ENCODE measurements at places on chromosomes 7 and 10. TPM values are rescaled to one million over a fixed set of nuclear protein-coding genes. Genes with fewer than 3 reads are reported as not detected.

Gene ANKRD1
- 0.06 TPM for polyA plus RNA-seq

Gene HGF
- 2.8 TPM for polyA plus RNA-seq

DNA sequence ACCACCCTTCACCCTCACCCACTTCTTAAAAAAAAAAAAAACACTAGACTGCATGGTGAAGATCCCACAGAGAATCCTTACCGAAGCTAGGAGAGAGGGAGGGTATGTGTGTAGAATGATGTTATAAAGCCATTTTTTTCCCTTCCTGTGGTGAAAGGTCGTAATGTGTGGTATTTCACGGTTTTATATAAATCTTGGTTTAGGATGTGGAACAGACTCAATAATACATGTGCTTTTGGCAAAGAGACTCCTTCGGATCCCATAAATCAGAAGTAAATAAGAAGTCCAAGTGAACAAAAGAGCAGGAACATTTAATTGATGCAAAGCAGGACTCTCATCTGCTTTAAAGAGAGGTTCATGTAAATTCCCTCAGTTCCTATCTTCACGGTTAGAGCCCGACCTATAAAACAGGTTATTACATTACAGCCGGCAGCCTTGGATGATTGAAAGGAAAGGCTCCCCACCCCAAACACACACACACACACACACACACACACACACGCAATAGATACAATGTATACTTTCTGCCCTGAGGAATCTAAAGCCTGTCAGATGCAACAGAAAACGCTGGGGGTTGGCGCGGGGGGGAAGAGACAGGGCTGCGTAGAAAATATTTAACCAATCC is 8.8 kb downstream of the DLX5 start:
- DNase-seq = no peak

Gene ATP6V0A4
- polyA plus RNA-seq = 0.12 TPM

GRCh38 chr7:37424521-37424920 is 24.1 kb downstream of the ELMO1 start:
- no peak for DNase-seq

DNA sequence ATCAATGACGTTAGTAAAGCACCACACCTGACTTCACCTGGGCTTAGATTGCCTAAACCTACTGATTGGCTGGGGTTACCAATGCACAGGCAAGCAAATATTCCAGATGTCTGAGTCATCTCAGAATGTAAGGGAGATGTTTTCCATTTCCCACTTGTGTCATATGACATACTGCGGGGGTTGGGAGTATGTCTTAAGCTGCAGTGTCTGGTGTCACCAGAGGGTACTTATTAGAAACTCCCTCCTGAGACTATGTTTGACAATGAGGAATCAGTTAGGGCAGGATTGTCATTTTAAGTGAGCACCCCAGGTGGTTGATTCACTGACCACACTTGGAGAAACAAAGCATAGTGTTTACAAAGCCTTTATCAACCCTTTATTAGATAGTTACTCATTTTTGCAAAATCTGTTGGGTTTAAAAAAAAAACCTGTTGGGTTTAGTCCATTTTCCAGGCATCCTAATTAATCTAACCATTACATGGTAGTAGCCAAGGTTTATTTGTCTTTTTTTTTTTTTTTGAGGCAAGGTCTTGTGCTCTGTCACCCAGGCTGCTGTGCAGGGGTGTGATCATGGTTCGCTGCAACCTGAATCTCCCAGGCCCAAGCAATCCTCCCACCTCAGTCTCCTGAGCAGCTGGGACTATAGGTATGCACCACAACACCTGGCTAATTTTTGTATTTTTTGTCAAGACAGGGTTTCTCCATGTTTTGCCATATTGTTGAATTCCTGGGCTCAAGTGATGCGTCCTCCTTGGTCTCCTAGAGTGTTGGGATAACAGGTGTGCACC is 72.5 kb downstream of the CDK6 start:
- peak; percentile 62 for DNase-seq

Gene ERCC6
- polyA plus RNA-seq = 13.2 TPM

- no peak for DNase-seq
Observed at GRCh38 chr7:84336303-84336702, 141.7 kb upstream of the SEMA3A start.

Gene TAS2R41
- polyA plus RNA-seq = not detected

Gene PPP1R17
- not detected for polyA plus RNA-seq

Gene ASAH2
- polyA plus RNA-seq = 64.5 TPM

Gene HOXA4
- polyA plus RNA-seq = 19.7 TPM

DNA sequence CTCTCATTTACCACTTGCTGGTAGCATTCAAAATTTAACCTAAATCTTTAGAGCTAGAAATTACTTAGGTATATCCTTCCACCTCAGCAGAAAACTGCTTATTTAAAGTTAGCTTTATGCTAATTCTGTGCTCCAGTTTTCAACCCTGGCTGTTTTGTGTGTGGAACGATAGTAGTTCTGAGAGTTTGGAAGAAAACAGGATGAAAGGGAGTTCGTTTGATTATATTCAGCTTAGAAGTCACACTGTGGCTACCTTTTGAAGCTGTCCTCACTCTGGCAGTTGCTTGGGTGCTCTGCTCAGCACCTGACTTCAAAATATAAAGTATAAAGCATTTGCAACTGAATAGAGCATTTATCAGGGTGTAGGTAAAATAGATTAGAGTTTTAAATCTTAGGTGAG is 2.6 kb upstream of the ASCC1 start:
- DNase-seq = no peak

DNA sequence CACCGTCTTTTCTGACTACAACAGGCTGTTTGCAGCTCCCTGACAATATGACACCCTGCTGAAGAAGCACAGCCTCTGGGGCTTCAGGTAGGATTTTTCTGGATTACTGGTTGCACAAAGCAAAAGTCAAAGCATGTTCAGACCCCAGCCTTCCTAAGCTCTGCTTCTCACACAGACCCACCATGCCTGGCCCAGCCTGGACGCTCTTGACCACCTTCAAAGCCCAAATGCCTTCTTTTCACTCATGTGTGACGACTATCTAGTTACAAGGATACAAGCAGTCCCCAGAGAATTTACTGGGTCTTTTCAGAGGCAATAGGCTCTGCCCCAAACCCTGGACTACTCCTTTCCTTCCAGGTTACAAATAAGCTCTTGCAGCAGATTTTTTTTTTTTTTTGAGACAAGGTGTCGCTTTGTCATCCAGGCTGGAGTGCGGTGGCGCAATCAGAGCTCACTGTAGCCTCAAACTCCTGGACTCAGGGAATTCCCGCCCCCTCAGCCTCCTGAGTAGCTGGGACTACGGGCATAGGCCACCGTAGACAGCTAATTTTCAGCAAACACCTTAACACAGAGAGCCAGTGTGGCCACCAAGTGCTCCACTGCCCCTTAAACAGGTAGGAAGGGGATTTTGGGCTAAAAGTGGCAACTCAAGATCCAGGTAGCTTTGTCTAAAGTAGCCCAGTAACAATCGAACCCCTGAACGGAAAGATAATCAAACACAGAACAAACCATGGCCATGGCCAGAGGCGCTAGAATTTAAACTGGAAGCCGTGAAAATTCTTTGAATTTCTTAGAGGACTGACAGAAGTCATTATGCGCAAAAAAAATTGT is 16.2 kb downstream of the SVIL start:
- peak; percentile 41 for DNase-seq

Gene ASZ1
- polyA plus RNA-seq = not detected

DNA sequence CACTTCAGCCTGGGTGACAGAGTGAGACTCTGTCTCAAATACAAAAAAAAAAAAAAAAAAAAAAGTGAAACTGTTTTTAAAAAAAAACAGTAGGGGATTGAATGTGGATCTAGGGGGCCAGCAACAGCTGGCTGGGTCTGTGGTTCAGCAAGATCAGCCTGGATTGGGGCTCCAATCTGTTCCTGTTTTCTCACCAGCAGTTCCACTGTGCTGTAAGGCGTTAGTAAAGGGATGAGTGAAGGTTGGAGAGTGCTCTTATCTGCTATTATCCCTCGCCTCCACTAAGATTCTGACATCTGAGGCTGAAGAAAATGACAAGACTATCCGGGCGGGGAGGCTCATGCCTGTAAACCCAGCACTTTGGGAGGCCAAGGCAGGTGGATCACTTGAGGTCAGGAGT is 41.6 kb upstream of the GTF2IRD1 start:
- no peak for DNase-seq

DNA sequence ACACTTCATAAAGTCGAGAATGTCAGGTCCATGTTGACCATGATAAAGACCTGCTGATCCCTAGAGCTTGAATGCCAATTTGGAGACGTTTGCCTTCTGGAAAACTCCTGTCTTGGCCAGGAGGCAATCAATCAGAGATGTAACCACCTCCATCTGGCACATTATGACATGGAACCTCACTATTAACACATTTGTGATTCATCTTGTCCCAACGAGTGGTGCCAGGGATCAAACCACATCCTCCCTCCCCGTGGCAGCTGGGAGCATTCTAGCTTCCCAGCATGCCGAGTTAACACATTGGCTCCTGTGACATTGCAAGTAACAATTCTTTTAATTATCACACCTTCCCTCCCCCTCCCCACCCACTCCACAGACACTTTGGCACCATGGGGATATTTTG is 84.0 kb upstream of the PPP1R17 start:
- no peak for DNase-seq

- DNase-seq = no peak
Observed at GRCh38 chr7:47103498-47104205, 478.3 kb downstream of the TNS3 start.

DNA sequence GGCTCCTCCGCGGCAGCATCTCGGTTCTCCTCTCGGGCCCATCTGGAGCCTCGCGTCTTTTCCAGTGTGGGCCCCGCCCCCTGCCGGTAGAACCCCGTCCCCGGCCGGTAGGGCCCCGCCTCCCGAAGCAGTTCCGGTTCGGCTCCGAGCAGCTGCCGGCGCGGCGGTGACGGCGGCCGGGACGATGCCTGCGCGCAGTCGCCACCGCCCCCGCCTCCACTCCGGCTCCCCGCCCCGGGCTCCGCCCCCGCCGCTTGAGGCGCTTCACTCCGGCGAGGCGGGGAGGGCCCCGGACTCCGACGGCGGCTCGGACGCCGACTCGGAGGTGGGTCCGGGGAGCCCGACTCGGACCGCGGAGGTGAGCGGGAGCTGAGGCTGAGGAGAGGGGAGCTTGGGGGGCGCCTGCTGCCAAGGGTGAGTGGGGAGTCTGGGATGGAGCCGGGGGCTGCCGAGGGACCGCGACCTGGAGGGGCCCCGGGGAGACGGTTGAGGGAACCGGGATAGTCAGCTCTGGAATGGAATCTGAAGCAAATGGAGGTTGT is at the start of gene SAMD8:
TSS of gene SAMD8 (plus strand) at position 292 of the 542 bp plus-strand sequence. CDS start 38,873 bp downstream, outside the sequence.
- peak; percentile 97 for DNase-seq

DNA sequence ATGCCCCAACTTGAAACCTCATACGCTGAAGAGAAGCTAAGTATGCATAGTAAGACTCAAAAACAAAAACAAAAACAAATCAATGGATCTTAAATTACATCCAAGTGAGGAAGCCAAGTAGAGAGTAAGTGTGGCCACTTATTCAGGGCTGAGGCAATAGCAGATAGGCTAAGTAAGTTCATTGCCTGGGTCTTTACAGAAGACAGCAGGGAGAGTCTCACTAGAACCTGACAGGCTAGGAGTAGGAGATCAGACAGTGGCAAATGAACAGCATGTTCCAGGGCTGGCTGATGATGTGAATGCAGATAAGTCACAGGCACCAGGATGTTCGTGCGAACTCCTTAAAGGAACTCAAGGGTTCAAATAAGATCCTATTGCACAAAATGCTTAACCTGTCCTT is 568.6 kb downstream of the KCNMA1 start:
- no peak for DNase-seq

Gene DNAJC12
- 10.4 TPM for polyA plus RNA-seq

DNA sequence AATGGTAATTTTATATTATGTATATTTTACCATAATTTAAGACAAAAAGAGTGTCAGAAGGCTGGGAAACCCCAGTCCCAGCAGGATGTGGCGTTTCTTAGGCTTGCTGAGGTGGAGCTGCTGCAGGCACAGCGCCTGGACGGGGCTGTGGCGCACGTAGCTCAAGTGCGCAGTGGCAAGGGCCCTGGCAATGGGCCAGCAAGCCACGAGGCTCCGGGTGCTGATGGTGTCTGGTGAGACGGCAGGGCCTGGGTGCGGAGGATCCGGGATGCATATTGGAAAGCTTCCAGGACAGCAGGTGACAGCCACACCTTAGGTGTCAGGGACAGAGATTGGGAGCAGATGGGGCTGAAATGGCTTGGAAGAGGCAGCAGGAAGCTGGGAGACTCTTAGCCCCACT is 37.2 kb downstream of the CLEC2L start:
- DNase-seq = no peak

Gene TLX1
- polyA plus RNA-seq = 0.57 TPM

GRCh38 chr10:49089152-49089551 is 26.2 kb downstream of the VSTM4 start:
- DNase-seq = no peak

- DNase-seq = no peak
Observed at GRCh38 chr7:76383089-76383944, 24.5 kb upstream of the YWHAG start.

GRCh38 chr7:46291601-46292150 is 370.6 kb upstream of the IGFBP3 start:
- no peak for DNase-seq

- DNase-seq = no peak
Observed at GRCh38 chr10:78966182-78966787, 102.5 kb upstream of the ZMIZ1 start.

Gene GPR15LG
- 1.4 TPM for polyA plus RNA-seq

- DNase-seq = no peak
Observed at GRCh38 chr7:81871606-81872265, 101.9 kb upstream of the HGF start.

DNA sequence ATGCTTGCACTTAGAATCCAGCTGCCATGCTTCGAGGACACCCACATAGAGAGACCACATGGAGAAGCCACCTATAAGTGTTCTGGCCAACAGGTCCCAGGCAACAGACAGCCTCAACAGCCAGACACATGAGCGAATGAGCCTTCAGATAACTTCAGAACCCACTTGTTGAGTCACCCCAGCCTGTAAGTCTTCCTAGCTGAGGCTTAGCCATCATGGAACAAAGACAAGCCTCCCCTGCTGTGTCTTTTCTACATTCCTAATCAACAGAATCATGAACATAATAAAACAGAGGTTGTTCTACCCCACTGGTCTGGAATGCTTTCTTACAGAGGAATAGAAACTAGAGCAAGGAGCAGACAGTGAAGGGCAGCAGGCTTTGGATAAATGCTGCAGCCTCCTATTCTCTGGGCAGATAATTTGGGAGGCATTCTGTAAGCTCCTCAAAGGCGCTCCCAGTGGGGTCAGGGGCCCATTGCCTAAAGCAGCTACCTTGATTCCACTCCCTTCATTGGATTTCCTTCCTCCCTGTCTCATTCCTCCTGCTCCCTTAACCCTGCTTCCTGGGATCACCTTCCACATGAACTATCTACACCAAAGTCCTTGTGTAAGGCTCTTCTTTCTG is 4.6 kb downstream of the TLL2 start:
- no peak for DNase-seq

DNA sequence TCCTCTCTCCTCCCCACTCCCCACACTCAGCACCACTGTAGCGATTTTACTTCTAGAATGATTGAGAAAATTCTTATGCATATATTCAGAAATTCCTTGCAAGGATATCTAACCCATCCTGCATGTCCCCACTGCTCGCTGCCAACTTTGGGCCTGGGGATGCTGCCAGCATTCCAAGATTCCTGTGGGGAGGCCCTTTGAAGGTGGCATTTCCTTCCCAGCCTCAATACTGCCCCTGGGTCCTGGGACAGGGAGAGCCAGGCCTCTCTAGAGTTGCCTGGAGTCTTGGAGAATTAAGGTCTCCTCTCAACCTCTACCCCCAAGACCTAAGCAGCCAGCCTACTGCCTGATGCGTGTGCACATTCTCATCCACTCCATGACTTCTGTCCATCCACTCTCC is 303.5 kb downstream of the NEBL start:
- DNase-seq = no peak

Gene NYAP1
- 3.5 TPM for polyA plus RNA-seq
